ENCODE measurements at places on chromosomes 6 and 20. TPM values are rescaled to one million over a fixed set of nuclear protein-coding genes. Genes with fewer than 3 reads are reported as not detected.

DNA sequence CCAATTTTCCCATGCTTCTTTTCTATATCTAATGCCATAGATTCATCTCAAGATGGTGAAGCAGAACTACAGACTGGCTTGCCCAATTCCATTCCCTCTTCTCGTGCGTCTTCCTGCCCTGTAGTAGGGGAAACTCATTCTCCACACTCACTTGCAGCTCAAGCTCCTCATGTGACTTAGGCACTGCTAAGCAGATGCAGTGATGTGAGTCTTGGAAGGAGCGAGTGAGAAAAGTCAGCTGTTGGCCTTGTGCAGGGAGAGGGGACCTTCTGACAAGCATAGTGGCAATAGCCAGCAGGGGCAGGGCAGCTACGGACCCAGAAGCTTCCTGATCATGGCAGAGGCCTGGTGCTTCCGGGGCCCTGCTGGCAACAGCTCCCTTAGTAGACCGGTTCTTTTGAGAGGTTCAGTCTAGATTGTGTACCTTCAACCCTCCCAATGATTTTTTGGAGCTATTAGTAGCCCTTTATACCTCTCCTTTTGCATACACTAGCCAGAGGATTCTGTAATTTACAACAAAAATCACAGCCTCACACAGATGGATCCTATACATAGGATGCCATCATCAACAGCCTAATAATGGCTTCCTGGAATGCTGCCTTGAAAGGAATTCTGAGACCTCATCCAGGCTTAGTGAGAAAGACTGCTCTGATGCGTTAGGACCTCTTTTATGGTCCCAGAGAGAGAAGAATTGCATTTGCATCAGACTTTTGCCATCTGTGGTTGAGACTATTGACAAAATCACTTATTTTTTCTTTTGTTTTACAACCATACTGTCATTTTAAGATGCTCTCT is 121.5 kb upstream of the RIPOR2 start:
- DNase-seq: no peak

GRCh38 chr6:10513544-10513943 is 7.6 kb upstream of the GCNT2 start:
- DNase-seq: no peak

DNA sequence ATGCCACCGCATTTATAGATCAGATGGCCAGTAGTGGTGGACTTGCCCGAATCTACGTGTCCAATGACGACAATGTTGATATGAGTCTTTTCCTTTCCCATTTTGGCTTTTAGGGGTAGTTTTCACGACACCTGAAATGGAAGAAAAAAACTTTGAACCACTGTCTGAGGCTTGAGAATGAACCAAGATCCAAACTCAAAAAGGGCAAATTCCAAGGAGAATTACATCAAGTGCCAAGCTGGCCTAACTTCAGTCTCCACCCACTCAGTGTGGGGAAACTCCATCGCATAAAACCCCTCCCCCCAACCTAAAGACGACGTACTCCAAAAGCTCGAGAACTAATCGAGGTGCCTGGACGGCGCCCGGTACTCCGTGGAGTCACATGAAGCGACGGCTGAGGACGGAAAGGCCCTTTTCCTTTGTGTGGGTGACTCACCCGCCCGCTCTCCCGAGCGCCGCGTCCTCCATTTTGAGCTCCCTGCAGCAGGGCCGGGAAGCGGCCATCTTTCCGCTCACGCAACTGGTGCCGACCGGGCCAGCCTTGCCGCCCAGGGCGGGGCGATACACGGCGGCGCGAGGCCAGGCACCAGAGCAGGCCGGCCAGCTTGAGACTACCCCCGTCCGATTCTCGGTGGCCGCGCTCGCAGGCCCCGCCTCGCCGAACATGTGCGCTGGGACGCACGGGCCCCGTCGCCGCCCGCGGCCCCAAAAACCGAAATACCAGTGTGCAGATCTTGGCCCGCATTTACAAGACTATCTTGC is 725 bp downstream of the EEF1A1 start:
- peak; percentile 61 for DNase-seq

GRCh38 chr6:21118216-21118780 is 475.3 kb upstream of the SOX4 start:
- DNase-seq: no peak

The ENPP3 gene
- 2.4 TPM for total RNA-seq

The RAB32 gene
- total RNA-seq: 2.4 TPM

The NRN1 gene
- total RNA-seq: 59.0 TPM

Data from dorsolateral prefrontal cortex (tissue), 122 donors.